ENCODE measurements at places on chromosomes 2 and 18.

DNA sequence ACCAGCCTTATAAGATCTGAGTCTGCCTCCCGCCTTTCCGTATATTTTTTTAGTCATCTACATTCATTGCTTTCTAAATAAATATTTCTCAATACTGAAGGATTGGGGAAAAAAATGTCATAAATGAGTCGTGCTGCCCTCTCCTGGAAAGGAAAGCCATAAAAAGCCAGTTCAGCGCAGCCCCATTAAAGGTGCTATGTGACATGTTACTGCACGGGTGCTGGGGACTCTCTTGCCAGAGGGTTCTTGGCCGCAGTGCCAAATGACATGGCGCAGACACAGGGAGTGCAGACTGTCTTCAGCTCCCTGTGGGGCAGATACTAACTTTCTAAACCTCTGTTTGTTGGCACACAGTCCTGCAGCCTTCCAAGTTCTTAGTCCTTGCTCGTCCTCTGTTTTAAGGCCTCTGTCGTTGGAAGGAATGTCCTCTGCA is 53.7 kb upstream of the MAP3K20 start:
- no peak for DNase-seq

DNA sequence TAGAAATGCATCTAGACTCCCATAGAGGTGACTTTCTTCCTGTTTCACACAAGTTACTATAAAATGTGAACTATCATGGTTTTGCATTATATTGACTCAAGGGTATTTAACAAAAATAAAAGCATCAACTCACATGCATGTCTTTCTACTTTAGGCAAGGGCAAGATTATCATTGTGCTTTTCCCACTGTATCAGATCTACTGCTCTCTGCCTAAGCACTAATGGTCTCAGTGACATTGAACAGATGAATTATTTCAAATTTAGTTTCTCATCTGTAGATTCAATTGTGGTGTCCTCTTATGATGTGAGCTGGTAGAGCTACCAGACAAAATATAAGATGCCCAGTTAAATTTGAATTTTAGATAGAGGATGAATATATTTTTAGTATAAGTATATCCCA is 113.9 kb downstream of the MTX2 start:
- no peak for DNase-seq

DNA sequence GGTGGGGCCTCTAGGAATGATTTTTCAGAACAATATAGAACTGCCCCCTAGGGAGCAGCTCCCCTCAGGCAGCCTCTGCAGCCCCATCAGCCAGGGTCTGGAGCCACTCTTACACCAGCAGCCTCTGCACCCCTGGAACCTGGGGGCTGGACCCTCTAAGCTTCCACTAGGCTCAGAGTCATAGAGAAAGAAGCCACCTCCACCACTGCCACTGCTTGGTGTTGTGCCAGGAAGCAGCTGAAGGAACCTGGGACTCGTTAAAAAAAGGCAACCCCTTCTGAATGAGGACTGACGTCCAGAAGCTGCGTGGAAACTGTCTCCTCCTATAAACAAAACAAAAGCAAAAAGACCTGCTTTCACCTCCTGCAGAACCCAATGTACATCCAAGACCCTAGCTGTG is 98.1 kb upstream of the HS6ST1 start:
- no peak for DNase-seq

DNA sequence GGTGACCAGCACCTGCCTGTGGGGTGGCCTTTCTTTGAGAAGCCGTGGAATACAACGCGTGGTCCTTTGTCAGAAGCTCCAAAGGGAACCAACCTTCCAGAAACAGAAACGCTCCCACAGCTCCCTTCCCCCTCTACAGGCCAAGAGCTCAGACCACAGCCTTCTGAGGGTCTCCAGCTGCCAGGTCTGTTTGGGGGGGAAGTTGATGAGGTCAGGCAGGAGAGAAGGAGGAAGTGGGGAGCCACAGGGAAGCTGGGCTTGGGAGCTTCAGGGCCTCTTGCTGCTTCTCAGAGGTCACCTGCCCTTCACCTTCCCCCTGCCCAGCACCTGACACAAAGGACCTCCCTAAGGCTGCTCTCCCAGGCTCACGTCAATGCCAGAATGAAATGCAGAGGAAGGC is 287.7 kb upstream of the ID2 start:
- no peak for DNase-seq

DNA sequence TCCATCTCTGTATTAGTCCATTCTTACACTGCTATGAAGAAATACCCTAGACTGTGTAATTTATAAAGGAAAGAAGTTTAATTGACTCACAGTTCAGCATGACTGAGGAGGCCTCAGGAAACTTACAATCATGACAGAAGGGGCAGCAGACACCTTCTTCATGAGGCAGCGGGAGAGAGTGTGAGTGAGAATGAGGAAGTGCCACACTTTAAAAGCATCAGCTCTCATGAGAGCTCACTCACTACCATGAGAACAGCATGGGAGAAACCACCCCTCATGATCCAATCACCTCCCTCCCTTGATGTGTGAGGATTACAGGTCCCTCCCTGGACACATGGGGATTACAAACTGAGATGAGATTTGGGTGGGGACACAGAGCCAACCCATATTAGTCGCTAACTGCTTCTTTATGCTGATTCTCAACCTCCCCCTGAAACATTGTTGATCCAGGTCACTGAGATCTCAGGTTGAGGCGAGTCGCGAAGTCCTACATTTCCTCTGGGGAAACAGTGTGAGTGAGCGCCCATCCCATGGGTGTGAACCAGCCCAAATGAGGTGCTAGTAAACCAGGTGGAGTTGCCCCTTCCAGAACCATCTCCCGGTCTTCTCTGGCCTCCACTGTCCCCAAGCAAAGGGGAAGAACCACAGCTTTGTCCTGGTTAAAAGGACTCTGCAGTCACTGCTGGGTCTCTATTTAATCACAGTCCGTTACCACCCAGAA is 123.8 kb downstream of the CAPN13 start:
- no peak for DNase-seq

GRCh38 chr2:160225722-160226121 is 25.6 kb upstream of the ITGB6 start:
- DNase-seq = no peak

GRCh38 chr2:174666845-174667244 is 69.2 kb upstream of the WIPF1 start:
- no peak for DNase-seq

- no peak for DNase-seq
Measured at GRCh38 chr2:230873661-230874401, 9.1 kb downstream of the ITM2C start.

- DNase-seq = no peak
Measured at GRCh38 chr2:168515502-168515901, 59.4 kb downstream of the CERS6 start.

- no peak for DNase-seq
Measured at GRCh38 chr18:59744271-59744721, 47.1 kb upstream of the CCBE1 start.

GRCh38 chr18:9211955-9212354 is 75.4 kb downstream of the ANKRD12 start:
- DNase-seq = no peak

GRCh38 chr2:110804915-110805314 is 72.5 kb downstream of the ACOXL start:
- DNase-seq = peak; percentile 56

- no peak for DNase-seq
Measured at GRCh38 chr18:36153771-36154170, 24.1 kb downstream of the ELP2 start.

GRCh38 chr2:12465631-12466135 is 251.1 kb upstream of the TRIB2 start:
- DNase-seq = no peak

GRCh38 chr18:9290156-9290555 is 44.4 kb upstream of the TWSG1 start:
- no peak for DNase-seq

GRCh38 chr18:34345738-34346137 is 121.0 kb upstream of the NOL4 start:
- DNase-seq = no peak

GRCh38 chr18:60585670-60586069 is 213.1 kb upstream of the MC4R start:
- no peak for DNase-seq

DNA sequence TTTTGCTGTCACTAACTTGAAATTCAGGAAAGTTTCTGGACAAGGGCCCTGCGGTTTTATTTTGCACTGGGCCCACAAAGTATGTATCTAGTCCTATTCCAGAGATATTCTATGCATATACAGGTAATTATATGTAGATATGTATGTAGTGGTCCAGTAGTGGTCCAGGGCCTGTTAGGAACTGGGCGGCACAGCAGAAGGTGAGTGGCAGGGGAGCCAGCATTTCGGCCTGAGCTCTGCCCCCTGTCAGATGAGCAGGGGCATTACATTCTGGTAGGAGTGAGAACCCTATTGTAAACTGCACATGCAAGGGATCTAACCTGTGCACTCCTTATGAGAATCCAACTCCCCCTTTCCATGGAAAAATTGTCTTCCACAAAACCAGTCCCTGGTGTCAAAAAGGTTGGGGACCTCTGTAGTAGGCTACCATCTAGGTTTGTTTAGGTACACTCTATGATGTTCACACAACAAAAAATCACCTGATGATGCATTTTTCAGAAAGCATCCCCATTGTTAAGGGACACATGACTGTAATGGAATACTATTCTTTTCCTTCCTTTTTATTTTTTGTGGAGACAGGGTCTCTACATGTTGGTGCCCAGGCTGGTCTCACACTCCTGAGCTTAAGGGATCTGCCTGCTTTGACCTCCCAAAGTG is 2.8 kb upstream of the PPP4R3B start:
- peak; percentile 36 for DNase-seq

DNA sequence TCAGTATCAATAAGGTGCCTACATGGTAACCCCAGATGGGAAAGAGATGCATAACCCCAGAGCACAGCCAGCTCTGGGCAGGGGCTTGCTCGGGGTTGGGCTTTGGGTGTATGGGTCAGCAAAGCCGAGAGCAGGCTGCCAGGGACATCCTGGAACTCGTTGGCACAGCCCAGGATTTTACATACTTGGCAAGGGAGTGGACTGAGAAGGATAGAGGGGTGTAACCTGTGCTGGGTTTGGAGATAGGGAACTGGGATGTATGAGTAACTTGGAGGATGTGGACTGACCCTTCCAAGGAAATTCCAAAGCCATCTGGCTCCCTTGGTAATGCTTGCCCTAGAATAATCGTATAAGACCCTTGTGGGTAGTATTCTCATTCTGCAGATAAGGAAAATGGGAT is 44.2 kb downstream of the GPR39 start:
- no peak for DNase-seq

GRCh38 chr2:227577555-227577954 is 21.1 kb upstream of the SCYGR2 start:
- DNase-seq = no peak

GRCh38 chr2:219017201-219017931 is 23.9 kb downstream of the CFAP65 start:
- DNase-seq = no peak

- DNase-seq = peak; percentile 38
Measured at GRCh38 chr18:13136904-13137669, 81.5 kb upstream of the LDLRAD4 start.

DNA sequence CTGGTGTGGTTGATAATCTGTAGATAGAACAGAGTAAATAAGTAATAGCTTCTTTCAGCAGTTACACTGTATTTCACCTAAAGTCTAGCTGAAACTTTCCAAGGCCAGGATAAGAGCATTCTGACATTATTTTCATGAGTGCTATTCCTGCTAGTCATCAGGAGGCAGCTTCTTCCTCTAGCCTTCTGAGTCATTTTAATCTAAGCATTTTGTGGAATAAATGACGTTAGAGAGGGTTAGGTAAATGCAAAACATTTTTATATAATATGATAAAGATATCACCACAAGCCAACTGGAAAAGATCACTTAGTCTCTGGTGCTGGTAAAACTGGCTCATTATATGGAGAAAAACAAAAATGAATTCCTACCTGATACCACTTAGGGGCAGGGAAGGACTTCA is 138.5 kb downstream of the MEP1B start:
- no peak for DNase-seq

GRCh38 chr18:77059294-77059916 is 73.2 kb downstream of the MBP start:
- DNase-seq = peak; percentile 64

DNA sequence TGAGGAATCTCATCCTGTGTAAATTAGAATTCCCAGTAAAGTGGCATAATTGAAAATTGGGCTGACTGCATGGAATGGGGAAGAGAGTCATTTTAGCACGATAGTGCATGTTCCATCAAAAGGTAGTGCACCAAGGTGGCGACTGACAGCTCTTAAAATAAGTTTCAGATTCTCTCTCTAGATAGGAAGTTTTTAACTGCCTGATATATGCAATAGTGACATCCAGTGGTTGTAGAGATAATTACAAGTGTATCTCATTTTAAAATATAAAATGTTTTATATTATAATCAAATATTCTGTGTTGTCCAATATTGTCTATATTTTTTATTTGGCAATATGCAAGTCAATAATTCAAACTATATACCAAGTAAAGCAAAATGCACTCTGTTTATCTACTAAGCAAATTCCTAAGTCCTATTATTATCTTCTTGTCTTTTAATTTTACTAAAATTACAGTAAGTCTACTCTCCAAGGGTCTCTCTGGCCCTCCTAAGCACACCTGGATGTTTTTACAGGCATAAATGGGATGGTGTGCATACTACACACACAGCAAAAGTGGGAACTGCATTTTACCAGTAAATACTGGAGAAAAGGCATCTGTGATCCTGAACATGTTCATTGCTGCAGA is 397.7 kb upstream of the HNRNPA3 start:
- DNase-seq = peak; percentile 41

- no peak for DNase-seq
Measured at GRCh38 chr18:45248240-45248903, 366.9 kb upstream of the SLC14A2 start.

GRCh38 chr2:21930226-21930625 is 806.5 kb downstream of the TDRD15 start:
- no peak for DNase-seq

DNA sequence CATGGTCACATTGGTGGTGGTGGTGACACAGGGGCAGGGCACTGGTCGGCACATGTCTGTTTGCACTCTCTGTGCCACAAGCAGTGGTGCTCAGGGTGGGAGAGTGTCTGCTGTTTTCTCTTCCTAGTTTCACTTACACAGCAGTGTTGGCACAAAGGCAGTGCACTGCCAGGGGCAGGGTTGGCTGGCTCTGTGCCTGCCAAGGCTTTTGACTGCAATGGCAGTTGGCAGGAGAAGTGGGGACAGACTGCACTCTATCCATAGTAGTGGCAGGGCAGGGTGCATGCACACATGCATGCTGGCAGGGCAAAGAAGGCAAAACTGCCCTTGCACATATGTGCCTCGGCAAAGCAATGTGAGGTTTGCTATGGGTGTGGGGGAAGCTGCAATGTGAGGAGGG is 635.9 kb downstream of the SUCLG1 start:
- no peak for DNase-seq

- DNase-seq = no peak
Measured at GRCh38 chr2:21330786-21331391, 207.1 kb downstream of the TDRD15 start.

- DNase-seq = no peak
Measured at GRCh38 chr2:42964439-42965083, 172.2 kb upstream of the HAAO start.

DNA sequence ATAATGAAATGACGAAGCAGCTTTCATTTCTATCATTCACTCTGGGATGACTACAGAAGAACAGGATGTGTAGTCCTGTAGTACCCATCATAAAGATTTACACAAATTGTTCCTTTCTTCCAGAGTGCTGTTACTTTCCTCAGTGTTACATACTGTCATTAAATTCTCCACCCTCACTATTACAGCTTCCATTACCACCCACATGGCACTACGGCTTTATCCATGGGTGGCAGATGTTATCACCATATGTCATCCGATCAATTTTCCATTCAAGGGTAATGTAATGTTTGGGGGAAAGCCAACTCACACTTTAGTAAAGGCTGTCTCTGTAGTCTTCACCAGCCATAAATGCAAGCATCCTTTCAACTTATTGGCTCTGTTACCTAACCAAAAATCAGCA is 7.1 kb upstream of the CSRNP3 start:
- DNase-seq = no peak

GRCh38 chr2:127818794-127819425 is 7.9 kb upstream of the WDR33 start:
- DNase-seq = no peak
